ENCODE measurements at places on chromosomes 7 and 10. TPM values are rescaled to one million over a fixed set of nuclear protein-coding genes. Genes with fewer than 3 reads are reported as not detected.
A peak's percentile ranks its signal among the peaks of the same experiment; 100 is the strongest.

The RADIL gene
- total RNA-seq, result 2.4 TPM

The ZNF467 gene
- 31.1 TPM for total RNA-seq

GRCh38 chr7:103851357-103851756, 138.1 kb downstream of the RELN start:
- no peak for DNase-seq

DNA sequence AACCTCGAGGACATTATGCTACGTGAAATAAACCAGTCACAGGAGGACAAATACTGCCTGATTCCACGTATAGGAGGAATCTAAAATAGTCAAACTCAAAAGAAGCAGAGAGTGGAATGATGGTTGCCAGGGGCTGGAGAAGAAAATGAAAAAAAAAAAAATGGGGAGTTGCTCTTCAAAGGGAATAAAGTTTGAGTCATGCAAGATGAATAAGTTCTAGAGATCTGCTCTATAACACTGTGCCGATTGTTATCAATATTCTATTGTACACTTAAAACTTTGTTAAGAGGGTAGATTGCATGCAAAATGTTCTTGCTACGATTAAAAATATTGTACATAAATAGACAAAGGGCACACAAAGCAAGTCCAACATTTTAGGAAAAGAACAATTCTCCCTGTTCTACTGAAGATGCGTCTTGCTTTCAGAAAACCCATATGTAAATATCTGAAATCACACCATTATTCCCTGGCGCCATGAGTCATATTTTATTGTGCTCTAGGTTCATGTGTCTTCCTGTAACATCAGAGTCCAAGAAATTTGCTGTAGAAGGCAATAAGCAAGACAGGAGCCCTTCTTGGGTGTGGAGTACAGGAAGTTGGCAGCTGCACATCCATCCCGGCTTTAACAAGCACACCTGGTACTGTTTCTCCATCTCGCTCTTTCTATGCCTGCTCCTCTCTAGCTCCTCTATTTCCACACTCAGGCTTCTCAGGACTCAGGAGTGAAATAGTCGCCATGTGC, 145.9 kb downstream of the GFRA1 start:
- no peak for DNase-seq

The ASAH2 gene
- 2.8 TPM for total RNA-seq

DNA sequence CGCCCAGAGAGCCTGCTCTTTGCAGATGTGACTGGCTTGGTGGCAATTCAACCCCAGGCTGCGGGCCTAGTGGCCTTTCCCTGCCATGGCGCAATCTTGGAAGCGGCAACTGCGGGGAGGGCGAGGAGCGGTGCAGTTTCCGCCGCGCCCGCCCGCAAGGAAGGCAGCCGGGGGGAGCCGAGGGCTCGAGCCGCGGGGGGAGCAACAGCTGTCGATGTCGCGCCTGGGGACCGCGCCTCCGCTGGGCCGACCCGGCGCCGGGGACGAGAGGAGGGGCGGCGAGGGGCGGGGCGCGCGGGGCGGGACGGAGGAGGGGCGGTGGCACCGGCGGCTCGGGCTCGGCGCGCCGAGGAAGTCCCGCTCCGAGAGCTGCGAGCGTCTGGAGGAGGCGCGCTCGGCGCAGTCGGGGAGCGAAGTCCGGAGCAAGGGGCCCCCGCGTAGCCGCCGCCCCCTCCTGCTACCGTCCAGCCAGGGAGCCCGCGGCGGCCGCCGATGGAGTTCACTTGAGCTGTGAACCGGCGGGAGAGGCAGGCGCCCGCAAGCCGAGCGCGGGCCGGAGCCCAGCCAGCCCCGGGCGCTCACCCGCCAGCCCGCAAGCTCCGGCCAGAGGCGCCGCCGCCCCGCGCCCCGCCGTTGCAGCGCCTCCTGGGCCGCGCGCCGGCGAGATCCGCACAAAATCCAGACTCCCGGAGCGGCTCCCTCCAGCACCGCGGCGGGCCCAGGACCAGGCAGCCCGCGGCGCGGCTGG, 438.1 kb upstream of the GALNT17 start:
- DNase-seq, result peak; percentile 78

The ANKRD1 gene
- total RNA-seq, result 0.09 TPM

DNA sequence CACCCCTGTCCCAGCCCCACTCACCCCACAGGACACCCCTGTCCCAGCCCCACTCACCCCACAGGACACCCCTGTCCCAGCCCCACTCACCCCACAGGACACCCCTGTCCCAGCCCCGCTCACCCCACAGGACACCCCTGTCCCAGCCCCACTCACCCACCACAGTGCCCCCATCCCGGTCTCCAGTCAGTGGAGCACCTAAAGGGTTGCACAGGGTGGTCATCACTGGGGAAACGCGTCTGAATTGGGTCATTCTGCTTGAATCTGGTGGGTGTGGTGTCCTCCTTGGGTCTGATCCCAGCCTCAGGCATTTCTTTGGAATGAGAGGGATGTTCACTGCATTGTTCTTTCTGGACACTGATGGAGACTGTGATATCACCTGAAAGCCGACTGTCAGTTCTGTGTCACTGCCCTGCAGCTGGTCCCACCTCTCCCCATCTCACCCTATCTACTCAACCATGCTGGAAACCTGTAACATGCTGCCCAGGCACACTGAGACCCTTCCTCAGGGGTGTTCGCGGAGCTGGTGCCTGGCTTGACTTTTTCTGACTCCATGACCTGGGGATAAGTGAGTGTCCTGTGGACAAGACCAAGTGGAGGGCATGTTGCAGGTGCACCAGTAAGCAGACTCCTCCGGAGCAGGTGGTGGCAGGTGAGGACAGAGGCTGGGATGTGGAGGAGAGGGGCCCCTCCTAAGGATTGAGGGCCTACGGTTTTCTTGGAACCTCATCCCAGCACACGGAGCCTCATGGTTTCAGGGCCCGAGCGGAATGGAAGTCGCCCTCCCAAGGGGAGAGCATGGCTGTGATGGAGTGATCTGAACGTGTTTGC, 262.5 kb upstream of the PPP2R2D start:
- no peak for DNase-seq

- DNase-seq, result no peak
Measured at GRCh38 chr7:82760831-82761230, 317.3 kb upstream of the CACNA2D1 start.

DNA sequence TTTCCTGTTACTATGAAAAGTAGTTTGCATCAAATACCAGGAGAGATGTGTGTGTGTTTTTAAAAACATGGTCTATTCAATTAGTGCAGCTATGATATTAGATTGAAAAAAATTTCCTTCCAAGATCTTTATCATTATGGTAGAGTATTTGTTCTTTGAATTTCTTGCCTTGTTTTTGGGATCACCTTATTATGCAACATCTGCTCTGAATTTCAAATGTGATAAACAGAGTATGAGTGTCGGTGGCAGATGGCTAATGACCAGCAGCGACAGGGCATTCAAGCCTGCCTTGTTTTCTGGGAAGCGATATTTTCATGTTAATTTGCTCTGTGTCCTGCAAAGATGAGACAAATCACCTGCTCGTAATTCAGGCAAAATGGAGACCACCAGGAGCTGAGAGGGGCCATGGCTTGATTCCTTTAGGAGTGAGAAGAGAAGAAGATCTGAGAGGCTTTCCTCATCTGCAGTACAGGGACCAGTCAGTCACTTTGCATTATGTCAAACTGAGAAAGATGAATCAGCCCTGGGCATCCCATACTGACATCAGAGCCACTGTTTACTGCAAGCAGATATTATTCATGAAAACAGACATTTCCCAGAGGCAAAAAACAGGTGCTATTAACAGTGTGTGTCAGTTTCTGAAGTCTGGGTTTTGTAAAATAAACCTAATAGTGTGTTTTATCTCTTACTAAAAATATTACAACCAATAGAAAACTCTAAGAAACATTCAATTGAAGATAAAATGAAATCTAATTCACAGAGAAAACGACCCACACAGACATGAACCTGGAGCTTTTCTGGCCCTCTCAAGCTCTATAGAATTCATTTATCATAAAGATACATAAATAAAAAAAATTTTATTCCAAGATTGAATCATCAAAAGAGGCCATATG, 67.6 kb downstream of the CDK6 start:
- DNase-seq, result no peak

The CCDC186 gene
- total RNA-seq, result 27.7 TPM

Measured in mucosa of gallbladder (tissue), 1 donor.